ENCODE measurements at places on chromosomes 4 and X.

- DNase-seq: no peak
These were observed 9.0 kb upstream of the SLC26A1 start for GRCh38 chr4:1002131-1002630.

- no peak for DNase-seq
These were observed 426.4 kb downstream of the PDGFC start for GRCh38 chr4:156545003-156545785.

GRCh38 chr4:17701882-17702281 lies 79.5 kb downstream of the FAM184B start:
- DNase-seq: no peak

- no peak for DNase-seq
These were observed 10.3 kb downstream of the PLCXD1 start for GRCh38 chrX:291411-291901.

DNA sequence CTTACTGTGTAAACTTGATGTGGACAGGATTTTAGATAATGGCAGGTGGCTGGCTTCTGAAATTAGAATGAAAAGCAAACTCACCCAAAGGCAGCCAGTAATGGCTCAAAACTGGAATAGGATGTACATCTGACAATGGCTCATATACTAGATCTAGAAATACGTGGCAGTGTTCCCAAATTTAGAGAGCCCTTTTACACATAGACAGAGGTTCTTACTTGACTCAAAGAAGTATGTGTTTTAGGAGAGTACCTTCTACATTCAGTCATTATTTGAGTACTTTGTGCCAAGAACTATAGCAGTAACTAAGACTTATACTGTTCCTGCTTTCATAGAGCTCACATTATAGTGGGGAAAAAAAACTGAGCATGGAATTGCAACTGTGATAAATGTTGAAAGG lies 48.0 kb downstream of the UBE2K start:
- DNase-seq: no peak

GRCh38 chr4:83503974-83504373 lies 19.1 kb upstream of the ABRAXAS1 start:
- DNase-seq: peak; percentile 30

DNA sequence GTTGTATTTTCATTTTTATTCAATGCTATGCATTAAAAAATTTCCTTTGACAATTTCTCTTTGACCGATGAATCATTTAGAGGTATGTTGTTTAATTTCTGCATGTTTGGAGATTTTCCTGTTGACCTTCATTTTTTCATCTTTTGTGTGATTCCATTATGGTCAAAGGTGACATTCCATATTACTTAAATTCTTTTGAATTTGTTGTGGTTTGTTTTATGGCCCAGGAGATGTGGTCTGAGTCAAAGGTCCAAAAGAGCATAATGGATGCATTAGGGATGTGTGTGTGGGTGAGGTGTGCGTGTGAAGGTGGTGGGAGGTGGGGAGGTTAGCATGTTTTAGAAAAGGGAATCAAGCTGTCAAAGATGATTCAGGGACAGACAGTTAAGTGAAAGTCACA lies 76.0 kb upstream of the GIMD1 start:
- DNase-seq: no peak

GRCh38 chrX:40434947-40435346 lies 145.8 kb upstream of the ATP6AP2 start:
- no peak for DNase-seq

GRCh38 chrX:10217198-10217597 lies 60.4 kb downstream of the CLCN4 start:
- no peak for DNase-seq

DNA sequence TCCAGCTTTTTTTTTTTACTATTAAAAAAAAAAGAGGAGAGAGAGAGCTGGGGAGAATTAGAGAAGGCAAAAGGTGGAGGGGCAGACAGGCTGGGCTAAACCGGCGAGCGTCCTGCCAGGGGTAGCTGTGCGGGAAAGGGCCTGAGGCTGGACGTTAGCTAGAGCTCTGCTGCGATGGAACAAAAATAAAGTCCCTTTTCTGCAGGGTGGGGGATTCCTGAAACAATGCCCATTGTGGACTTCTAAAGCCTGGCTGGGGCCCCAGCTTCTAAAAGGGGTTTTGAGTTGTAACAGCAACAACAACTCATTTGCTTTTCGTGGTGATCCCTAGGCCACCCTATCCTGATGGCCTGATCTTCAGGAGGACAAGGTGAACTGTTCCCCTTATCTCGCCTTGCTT lies 311.7 kb downstream of the FBXW7 start:
- no peak for DNase-seq

GRCh38 chr4:2277956-2278355 lies 16.0 kb upstream of the MXD4 start:
- no peak for DNase-seq

DNA sequence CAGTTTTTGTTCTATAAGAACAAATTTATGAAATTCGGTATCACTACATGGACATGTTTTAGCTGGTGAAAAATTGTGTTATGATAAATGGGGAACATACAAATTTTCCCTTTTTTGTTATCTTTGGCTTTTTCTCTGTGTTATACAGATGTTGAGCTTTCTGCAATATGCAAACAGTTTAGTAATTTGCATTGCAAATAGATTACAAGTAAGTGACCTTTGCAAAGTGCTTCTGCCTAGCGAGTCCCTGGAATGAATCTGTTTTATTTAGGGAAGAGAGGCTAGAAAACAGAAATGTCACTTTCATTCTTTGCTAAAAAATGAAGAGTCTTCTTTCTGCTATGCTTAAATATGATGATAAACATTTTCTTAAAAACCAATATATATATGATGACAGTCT lies 461.0 kb downstream of the RPA4 start:
- DNase-seq: no peak

- no peak for DNase-seq
These were observed 1.1 kb upstream of the TRMT10A start for GRCh38 chr4:99564921-99565320.

DNA sequence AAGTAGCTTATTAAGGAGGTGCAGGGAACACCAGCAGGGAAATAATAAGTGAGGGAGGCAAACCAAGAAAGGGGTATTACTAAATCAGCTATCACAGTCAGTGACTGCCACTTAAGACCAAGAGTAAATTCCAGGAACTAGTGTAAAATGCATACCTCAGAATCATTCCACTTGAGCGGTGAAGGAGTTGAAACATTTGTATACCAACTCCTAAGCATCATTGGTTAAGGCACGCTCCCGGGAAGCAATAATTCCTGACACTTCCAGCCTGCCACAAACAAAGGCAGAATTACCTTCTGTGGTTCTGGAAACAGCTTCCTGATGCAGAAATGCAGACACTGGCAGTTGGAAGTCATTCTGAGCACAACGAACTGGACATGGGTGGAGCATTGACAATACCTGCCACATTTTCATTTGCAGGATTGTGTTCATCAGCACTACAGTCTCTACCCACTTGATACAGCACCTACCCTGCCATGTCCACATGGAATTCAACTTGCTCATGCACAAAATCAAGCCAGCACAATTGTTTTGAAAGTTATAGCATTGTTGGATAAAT lies 82.1 kb downstream of the PPP1R2C start:
- no peak for DNase-seq

- no peak for DNase-seq
These were observed 108.1 kb downstream of the MID1 start for GRCh38 chrX:10512258-10512657.
